Activated effector memory CD4-positive, alpha-beta T cell treated with anti-CD3 and anti-CD28 coated beads, Interleukin-2, amount 50 U/mL, for 16 hours (primary cell): ENCODE measurements at places on chromosomes 6 and 20.

GRCh38 chr6:25354078-25354932, 75.1 kb downstream of the CARMIL1 start:
- DNase-seq = no peak

DNA sequence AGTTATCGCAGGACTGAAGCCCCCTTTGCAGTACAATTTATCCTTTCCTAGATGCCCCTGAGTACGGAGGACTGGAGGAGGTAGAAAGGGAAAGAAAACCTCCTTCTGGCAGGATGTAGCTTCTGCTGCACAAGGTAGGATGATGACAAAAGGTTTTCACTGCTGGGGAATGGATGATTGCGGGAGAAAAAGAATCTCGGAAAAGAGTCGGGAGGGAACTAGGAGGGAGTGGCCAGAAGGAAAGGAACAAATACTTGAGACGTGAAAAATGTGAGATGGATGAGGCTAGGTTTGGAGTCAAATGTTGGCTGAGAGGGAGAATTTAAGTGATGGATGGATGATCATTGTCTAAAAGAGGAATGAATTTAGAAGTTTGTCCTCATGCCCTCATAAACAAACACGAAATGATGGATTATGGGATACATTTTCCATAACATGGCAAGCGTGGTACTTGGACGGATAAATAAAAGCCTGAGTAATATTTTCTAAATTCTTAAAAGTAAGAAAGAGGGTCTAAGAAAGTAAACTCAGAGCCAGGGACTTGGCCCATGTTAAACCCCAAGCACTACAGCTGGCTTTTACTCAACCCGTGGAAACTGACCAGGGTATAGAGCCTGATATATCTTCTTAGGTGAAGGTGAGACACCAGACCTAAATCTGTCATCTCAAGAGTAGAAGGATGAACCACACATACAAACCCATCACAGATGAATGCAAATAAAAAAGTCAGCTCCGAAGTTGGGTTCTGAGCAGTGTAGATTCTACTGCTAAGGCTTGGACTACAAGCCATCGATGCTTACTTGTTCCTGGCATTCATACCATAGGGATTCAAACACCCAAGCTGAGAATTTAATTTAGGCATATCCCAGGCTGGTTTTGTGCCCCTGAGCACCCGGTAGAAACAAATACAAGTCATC, 72.4 kb downstream of the HFE start:
- no peak for DNase-seq

DNA sequence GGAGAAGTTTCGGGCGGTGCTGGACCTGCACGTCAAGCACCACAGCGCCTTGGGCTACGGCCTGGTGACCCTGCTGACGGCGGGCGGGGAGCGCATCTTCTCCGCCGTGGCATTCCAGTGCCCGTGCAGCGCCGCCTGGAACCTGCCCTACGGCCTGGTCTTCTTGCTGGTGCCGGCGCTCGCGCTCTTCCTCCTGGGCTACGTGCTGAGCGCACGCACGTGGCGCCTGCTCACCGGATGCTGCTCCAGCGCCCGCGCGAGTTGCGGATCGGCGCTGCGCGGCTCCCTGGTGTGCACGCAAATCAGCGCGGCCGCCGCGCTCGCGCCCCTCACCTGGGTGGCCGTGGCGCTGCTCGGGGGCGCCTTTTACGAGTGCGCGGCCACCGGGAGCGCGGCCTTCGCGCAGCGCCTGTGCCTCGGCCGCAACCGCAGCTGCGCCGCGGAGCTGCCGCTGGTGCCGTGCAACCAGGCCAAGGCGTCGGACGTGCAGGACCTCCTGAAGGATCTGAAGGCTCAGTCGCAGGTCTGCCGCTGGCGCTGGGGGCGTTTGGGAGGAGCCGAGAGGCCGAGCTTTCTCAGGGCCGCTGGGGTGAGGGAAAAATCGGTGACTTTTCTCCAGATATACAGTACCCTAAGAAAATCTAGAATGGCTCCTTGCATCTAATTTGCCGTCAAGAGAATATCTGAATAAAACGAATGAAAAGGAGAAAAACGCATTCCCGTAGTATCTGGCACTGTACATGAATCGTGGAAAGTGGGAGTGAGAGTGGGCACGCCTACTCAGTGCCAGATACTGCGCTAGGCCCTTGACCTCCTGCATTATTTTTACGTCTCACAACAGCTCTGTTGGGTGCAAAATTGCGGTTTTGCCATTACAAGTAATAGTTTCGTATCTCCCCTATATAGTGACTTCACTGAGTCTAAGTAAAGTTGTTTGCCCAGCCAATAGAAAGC, 1.0 kb downstream of the CALHM6 start:
- peak; percentile 69 for DNase-seq

DNA sequence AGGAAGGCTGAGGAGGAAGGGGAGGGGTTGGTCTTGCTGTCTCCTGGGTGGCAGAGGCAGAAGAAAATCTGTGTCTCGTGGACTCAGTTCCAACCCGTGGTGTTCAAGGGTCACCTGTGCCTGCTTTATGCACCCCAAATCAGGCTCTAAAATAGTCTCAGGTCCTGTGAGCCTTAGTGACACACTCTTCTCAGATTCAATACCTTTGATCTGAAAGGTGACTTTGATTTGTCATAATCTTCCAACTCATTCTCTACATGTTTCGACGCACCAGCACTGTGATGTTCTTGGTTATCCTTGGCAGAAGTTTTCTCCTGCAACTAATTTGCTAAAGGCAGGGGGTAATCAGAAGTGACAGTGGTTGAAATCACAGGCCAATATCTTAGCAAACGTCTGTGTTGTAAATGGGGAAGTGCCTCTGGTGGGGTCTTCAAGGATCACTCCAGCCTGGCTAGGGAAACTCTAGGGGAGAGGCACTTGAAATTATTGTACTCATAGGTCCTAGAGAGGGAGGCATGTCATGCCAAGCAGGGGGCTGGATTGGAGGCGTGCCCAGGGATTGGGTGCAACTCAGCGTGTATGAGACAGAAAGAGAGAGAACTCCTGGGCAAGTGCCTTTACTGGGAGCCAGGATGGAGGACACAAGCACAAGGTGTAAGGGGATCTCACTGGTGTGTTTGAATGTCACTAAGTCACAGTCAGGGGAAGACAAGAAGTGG, 19.0 kb upstream of the PRND start:
- DNase-seq = no peak

DNA sequence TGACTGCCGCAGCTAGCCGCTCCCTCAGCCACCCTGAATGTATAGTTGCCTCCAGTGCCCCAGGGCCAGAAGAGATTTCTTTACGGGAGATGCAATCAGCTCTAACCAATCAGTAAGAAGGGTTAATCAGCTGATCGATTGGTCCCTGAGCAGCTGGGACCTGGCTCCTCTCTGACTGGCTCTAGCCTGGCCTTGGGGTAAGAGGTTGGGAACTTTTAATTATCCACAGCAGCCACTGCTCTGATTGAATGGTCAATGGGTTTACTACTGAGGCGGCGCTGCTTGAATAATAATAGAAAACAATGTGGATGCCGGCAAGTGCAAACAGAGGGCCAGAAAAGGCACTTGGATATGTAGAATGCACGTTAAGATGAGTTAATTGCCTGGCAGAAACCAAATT, 99.8 kb downstream of the TFAP2A start:
- DNase-seq = no peak

GRCh38 chr20:52484438-52484837, 292.9 kb upstream of the ZFP64 start:
- no peak for DNase-seq

- peak; percentile 37 for DNase-seq
These were observed 33.2 kb upstream of the PHACTR3 start for GRCh38 chr20:59571151-59571550.

DNA sequence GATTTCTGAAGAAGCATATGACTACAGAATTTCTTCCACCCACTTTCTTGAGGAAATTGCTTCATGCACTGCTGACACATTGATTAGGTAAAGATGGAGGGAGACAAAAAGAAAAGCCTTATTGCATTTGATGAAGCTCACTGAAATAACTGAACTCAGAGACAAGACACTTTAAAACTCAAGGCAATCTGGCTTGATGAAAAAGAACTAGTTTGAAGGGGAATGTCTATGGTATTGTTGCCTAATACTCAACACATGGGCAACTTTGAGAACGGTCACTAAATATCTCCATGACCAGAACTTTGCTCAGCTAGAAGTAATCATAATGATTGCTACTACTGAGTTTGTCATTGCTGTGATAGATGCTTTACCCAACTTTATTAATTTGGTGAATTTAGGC, 38.1 kb downstream of the HTR1B start:
- no peak for DNase-seq

DNA sequence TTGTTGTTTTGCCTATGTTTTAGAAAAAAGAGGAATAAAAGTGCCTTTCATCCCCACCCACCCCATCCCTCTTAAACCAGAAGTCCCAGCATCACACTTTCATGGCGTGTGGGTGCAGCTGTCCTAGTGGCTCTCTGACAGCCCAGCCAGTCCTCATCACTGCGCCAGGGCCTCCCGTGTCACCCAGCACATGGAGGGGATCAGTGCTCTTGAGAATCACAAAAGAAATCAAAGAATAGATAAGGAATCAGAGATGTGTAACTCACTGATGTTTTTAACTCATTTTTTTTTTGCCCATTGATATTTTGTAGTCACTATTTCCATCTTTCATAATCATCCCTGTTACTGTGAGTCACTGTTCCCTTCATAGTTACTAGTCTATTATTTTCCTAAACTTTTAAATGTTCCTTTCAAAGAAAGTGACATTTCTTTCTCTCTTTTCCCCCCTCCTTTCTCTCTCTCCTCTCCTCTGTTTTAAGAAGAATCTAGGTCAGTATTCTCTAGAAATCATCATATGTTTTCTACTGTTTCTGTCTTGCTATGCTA, 78.6 kb downstream of the AIG1 start:
- no peak for DNase-seq

DNA sequence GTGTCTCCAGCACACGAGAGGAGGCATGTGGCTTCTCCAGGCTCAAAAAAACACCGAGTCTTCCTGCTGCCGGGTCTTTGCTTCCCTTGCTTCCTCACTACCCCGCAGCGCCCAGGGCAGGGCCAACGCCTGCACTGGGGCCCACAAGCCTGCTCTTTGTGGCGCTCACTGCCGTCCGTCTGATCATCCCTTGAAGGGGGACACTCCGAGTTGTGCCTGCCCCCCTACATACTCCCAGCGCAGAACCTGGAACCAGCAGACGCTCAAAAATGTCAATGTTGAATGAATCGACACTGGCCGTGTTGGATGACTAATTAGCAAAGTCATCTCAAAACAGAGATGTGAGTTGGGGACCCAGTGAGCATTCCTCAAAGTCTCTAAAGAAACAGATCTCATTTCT, 8.1 kb upstream of the ARFGAP1 start:
- DNase-seq = no peak

GRCh38 chr6:115539531-115539930, 521.2 kb downstream of the FRK start:
- DNase-seq = no peak

DNA sequence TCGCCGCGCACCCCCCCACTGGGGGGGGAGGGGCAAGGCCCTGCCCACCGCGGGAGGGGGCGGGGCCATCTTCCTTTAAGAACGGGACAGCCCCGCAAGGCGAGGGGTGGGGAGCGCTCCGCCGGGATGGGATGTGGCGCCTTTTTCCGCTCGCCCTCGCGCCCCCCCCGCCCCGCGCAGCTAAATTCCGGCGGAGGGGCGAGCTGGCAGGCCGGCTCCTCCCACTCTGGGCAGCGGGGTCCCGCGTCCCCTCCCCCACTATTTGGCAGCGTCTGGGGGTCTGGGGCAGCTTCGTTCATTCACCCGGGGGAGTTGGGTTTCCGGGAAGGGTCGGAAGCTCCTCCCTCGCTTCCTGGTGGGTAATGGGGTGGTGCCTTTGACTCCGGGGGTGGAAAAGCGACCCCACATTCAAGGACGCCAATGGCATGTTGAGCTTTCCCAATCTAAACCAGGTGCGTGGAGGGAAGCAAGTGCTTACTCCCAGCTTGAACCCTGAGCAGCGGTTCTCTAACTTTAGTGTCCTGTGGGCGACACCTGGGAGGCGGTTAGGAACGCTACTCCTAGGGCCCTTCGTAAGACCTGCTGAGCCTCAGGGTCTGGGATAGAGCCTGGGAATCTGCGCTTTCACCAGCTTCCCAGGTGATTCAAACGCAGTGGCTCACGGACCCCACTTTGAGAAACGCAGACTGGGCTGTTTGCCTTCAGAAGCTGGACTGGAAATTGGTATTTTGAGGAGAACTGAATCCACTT, 927 bp downstream of the ASXL1 start:
- peak; percentile 92 for DNase-seq

DNA sequence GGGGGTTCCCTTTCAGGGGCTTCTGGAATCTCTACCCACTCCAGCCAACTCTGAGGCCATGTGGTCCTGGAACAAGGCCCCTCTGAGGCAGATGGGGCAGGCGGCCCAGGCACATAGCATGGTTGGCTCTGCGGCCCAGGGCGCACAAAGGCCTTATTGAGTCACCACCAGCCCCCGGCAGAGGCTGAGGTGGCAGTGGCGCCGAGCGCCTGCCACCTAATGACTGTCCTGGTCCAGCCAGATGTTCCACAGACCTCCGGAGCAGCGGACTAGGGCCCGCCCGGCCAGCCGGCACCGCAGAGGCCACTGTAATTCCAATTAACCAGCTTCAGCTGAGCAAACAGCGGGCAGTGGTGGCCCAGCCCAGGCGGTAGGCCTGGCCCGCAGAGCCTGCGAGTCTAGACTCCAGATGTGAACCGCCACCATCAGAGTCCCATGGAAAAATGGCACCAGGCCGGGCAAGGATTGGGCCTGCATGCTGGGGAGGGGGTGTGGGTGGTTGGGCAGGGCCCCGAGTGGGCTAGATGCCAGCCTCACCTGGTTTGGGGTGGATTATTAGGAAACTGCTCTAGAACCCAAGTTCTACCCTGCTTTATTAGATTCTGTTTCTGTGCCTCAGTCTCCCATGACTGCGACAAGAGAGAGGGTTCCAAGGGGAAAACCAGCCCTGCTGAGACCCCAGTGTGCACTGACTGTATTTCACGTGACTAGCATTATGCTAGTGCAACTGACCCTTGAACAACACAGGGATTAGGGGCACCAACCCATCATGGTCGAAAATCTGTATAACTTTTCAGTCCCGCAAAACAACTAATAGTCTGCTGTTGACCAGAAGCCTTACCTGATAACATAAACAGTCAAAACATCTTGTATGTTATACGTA, 34.1 kb upstream of the ID1 start:
- DNase-seq = no peak

DNA sequence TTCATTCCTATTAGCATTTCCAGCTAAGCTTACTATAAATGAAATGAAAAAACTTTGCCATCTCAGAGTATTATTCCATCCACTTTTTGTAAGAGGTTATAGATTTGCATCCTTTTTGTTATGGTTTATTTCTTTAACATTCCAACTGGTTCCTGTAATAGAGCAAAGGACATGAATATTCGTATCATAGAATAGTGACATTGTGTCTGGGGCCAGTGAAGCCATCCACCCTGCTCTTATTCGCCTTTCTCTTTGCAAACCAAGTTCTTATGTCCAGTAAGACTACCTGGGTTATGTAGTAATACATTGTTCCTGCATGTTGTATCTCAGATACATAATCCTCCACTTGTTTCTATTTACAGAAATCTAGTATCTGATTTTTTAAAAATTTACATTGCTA, 43.1 kb downstream of the DCBLD1 start:
- no peak for DNase-seq

DNA sequence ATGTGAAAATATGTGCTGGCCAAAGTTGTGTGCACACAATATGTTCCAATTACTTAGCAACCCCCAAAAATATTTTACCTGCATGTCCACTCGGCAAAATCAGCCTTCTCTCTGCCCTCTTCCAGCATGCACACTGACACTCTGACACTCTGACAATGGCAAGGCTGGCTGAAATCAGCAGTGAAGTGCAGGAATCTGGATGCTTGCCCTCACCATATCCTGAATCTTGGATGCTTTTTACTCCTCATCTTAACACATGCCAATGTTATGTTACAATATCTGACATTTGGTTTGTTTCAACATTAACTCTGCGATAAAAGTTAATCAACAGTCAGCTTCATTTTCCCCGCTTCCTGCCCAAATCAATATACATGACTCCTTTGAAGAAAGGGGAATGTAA, 203.2 kb downstream of the COL9A1 start:
- DNase-seq = no peak
